ENCODE measurements at places on chromosomes 6 and 20.

GRCh38 chr6:76768556-76768955, 694.7 kb downstream of the HTR1B start:
- no peak for DNase-seq

- DNase-seq: no peak
Observed at GRCh38 chr6:111124406-111124805, 37.1 kb downstream of the SLC16A10 start.

- DNase-seq: no peak
Observed at GRCh38 chr6:24072038-24072746, 53.8 kb upstream of the NRSN1 start.

DNA sequence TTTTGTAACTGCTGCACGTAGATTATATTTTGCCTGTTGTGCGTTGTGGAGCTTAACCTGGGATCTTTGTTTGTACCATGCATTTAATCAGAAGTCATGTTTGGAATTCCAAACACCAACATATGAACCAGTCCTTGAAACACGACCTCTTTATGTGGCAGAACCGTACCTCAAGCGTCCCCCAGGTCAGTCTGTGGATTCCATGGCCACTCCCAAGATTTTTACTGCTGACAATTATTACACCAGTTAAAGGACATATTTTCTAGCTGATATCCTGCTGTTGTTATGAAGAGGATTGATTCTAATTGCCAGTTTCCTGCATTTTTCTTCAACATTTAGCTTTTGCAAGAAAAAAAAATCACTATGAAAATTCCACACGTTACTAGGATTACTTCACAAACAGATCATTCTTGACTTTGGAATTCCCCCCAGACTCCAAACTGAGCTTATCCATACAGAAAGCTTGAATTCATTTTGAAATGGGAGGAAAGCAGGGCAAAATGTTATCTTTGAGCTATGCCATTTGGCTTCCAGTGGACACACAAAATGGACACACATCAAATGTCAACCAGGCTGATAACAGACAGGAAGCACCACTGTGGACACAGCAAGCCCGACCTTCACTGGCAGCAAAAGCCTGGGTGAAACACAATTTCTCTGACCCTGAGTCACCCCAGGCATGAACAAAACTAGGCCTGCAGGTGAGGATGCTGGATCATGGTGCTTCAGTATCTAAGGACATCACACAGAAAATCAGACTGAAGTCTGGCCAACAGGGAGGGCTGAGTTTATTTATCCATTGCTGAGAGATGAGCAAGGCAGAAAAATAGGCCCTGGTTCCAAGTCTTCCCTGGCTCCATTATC, 542.9 kb upstream of the JAG1 start:
- DNase-seq: no peak

GRCh38 chr6:157226761-157227160, 96.6 kb downstream of the TMEM242 start:
- DNase-seq: no peak

DNA sequence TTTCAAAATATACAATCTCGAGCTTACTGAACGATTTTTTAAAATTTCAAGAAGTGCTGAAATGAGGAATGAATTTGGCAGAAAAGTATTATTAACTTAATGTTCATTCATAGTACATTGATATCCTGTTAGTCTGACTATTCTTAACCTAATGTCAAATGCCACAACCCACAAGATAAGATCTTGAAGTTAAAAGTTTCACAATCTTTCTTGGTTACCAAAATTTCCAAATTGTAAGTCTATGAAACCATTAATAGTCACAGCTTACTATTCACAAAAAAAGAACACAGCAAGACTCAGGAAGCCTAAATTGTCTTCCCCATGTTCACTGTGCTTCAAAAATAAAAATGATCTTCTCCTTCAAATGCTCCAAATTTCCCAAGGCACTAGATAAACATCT, 71.3 kb downstream of the HACE1 start:
- DNase-seq: no peak

DNA sequence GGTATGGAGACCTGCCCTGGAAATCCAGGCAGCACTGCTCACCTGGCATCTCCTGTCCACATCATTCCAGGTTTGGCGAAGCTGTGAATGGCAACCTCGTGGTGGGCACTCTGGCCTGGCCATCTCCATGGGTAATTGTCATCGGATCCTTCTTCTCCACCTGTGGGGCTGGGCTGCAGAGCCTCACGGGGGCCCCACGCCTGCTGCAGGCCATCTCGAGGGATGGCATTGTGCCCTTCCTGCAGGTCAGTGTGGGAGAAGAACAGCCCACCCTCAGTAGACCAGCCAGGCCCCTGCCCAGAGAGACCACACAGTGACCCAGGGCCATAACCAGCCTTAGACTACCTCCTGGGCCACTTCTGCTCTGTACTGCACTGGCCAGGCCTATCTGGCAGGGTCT, 15.9 kb downstream of the SLC12A5 start:
- no peak for DNase-seq

GRCh38 chr20:9024606-9025005, 44.3 kb upstream of the PLCB4 start:
- no peak for DNase-seq

DNA sequence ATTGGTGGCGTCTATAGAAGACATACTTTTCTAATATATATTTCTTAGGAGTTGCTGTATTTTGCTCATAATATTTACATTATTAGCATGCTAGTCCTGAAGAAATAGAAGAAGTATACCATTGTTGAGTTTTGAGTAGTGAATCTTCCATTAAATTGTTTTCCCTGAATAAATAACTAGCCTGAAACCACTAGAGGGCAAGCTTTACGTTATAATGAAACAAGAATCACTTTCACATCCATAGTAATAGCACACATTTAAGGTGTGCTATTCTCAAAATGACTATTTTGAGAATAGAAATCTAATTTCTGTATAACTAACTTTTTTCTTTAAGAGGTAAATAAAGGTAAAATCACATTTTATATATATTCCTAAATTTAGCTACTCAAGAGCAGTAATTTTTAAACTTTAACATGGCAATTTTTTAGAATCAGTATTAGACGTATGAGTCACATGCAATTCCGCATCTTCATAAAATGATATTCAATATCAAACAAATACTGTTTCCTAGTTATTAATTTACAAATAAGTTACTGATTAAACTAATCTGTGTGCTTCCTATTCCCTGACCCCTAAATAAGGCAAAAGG, 213.2 kb upstream of the MANEA start:
- no peak for DNase-seq

All from brain pericyte (primary cell).